ENCODE measurements at places on chromosomes 12 and 14.

DNA sequence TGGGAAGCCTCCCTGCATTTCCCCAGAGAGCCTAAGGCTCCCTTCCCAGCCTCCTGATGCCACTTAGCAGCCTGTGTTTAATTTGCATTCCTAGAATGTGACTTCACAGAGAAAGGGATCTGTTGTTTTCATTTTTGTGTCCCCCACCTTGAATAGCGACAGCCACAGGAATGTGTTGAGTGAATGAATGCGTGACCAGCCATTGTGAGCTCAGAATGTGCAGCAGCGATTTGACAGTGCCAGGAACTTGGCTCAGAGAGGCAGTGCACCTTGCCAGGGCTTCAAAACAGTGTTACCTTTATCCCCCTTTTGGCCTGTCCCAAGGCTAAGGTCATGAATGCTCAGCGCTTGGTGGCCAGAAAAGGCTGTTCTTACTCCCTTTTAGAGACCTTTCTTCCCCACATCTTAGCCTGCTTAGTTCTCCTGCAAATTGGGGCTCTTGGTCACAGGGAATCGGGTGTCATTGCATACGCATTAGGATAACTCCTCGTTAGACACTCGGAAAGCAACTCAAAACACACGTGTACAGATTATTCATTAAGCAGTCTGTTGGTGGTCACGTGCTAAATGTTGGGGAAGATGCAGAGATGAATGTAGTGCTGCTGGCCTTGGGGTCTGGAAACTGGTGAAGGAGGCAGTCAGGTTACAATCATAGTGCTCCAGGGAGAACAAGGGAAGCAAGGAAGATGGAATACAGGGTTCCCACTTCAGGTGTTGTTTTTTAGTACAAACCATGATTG lies 9.8 kb downstream of the NTF3 start:
- DNase-seq, result no peak

DNA sequence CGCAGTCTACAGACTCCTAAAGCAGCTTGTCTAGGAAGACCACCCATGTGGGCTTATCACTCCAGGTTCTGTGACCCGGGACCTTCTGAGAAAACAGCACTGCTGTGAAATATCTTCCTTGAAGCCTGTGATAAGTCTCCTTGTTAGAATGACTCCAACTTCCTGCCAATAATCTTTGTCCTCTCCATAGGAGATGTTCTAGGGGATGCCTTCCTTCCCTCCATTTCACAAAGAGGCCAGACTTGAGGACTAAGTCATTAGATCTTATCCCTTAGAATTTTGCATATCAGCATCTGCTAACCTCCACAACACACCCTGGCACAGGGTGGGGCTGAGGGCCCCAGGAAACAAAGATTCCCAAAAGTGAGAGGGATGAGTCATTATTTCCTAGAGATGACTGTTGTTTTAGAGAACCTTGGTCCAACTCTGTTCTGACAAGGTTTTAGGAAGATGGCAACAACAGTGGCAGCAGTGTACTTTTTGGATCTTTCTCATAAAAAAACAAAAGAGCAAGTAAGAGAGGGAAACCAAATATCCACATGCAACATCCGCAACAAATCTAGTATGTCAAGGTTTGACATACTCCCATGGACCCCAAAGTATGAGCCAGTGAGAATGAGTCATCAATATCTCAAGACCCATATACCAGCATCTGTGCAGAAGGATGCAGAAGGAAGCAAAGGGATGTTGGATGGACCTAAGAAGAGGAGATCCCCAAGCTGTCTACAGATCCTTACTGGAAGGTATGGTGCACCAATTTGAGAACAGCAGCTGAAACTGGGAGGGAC lies 6.0 kb downstream of the LTB4R start:
- DNase-seq, result no peak

DNA sequence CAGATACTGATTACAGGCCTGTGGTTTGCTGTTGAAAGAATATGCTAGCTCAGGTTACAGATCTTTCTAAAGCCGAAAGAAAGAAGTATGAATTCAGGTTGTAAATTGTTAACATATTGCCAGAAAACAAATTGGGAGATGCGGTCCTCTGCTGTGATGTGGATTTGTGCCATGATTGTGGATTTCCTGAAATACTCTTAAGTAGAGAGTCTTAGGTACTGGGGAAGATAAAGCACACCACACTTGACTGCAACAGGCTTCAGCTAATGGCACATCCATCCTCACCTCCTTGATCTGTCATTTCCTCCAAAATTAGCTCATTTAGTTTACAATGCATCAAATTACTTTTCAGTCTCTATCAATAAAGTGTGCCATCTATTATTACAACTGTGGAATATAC lies 279.2 kb downstream of the SYT1 start:
- DNase-seq, result no peak

- DNase-seq, result no peak
Measured at GRCh38 chr12:69331519-69331908, 16.7 kb upstream of the LYZ start.

- no peak for DNase-seq
Measured at GRCh38 chr12:5210179-5210922, 166.7 kb downstream of the KCNA5 start.

GRCh38 chr12:91172096-91172495 lies 10.5 kb downstream of the DCN start:
- no peak for DNase-seq

DNA sequence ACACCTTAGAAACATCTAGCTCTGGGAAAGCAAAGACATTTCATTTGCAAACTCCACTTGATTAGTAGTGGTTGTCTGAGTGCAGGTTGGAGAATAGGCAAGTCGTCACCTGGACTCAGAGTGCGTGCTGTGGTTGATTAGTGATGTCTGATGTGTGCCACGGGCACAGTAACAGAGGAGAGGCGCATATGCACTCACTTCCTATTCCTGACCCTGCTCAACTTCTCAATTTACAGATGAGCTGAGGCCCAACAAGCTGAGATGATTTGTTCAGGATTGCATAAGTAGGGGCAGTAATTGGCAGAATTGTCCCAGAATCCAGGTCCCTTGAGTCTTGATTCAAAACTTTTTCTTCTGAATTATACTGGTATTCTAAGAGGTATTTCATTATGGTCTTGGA lies 44.9 kb downstream of the ADCK1 start:
- no peak for DNase-seq

DNA sequence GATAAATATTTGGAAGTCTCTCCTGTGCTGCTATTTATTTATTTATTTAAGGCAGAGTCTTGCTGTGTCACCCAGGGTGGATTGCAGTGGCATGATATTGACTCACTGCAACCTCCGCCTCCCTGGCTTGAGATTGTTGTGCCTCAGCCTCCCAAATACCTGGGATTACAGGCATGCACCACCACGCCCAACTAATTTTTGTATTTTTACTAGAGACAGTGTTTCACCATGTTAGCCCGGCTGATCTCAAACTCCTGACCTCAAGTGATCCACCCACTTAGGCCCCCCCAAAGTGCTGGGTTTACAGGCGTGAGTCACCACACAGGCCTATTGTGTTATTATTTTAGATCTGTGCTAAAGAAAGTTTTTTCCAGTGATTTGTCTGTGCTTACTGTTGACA lies 225.2 kb downstream of the CCER1 start:
- no peak for DNase-seq

GRCh38 chr12:52772188-52772587 lies 5.0 kb downstream of the KRT76 start:
- DNase-seq, result no peak

DNA sequence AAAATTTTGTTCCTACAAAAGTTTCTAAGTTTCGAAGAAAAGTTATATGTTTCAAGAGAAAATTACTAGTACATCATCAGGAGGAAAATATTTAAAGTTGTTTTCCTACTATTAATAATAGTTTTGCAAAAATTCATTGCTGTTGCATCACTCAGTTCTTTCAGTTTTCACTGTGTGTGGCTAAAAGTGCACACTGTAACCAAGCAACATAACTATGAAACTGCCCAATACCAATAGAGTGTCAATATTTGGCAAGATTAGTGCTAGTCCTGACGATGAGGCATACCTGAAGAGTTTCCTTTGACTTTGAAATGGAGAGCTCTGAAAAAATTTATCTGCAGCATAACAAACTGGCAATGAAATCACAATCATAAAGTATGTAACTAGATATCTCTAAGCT lies 194.3 kb downstream of the CPNE8 start:
- no peak for DNase-seq

GRCh38 chr14:57692671-57693070 lies 173.2 kb downstream of the SLC35F4 start:
- DNase-seq, result no peak

GRCh38 chr12:98530068-98530467 lies 14.7 kb downstream of the TMPO start:
- DNase-seq, result no peak

DNA sequence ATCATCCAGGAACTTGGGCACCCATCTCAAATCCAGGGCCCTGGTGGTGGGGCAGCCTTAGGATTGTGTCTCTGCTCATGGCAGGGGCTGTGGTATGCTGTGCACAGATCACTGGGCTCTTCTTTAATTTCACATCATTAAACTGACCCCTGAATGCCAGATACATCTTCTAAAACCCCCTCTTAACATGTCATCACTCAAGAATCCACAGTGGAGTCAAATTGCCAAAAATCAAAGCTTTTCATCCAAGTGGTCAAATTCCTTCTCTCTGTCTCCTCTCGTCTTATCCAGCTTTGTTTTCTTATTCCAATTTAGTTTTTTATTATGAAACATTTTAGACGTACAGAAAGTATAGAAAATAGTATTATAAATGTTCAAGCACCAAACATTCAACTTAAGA lies 97.5 kb downstream of the ADCK1 start:
- no peak for DNase-seq

GRCh38 chr12:66661357-66661756 lies 17.5 kb downstream of the GRIP1 start:
- DNase-seq, result no peak

DNA sequence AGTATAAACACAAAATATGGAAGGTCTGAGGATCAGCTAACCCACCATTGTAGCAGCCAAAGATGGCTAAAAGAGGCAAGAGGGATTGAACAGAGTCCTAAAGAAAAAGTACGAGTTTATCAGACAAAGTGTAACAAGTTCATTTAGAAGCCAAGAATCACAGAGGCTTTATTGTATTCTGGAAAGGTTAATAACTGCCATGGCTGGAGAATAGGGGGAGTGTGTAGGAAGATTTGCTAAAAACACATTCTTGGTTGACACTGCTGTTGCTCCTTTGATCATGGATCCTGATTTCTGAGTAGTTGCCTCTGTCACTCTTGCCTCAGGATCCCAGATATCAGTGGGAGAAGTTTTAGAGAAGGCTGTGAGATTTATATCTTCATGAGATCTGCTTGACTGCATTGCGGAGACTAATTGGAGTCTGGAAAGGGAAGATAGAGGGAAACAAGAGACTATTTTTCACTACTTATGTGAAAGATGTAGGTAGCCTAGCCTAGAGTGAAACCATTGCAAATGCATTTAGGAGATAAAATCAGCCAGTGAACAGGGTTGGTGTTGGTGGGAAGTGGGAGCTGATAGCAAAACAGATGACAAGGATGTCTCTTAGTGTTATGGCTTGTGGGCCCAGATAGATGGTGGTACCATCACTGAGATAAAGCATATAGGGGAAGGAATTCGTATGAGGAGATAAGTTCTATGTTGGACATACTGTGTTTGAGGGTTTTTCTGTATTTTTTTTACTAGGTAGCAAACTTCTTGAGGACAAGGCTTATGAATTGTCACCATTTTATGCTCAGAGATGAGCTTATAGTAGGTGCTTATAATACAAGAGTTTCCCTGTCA lies 402.9 kb upstream of the PDE3A start:
- no peak for DNase-seq

GRCh38 chr12:71949646-71950045 lies 11.0 kb downstream of the TPH2 start:
- no peak for DNase-seq

GRCh38 chr14:24113801-24114531 lies 611 bp upstream of the DCAF11 start:
- peak; percentile 83 for DNase-seq

GRCh38 chr12:85794531-85794930 lies 41.7 kb downstream of the RASSF9 start:
- DNase-seq, result no peak

DNA sequence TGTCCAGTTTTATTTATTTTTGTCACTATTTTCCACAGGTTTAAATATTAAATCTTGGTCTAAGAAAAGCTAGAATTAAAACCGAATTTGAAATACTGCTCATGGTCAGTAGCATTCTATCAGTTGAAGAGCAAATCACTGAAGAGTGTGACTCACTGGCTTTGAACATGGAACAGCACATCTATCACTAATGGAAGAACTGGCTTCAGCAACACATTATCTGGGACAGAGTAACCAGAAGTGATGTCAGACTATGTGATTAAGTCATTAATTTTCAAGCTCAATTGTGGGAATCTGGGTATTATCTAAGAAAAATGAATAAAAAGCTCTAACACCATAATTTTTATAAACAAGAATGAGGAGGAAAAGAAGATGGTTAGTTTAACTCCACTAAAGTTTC lies 527.5 kb downstream of the TMTC2 start:
- DNase-seq, result no peak

GRCh38 chr14:67941456-67942018 lies 122.0 kb downstream of the RAD51B start:
- DNase-seq, result no peak

GRCh38 chr14:101365329-101366158 lies 195.8 kb upstream of the DIO3 start:
- no peak for DNase-seq

GRCh38 chr12:49331380-49332222 lies 5.4 kb downstream of the C1QL4 start:
- DNase-seq, result no peak

GRCh38 chr12:76032043-76032981 lies 736 bp upstream of the PHLDA1 start:
- DNase-seq, result no peak

DNA sequence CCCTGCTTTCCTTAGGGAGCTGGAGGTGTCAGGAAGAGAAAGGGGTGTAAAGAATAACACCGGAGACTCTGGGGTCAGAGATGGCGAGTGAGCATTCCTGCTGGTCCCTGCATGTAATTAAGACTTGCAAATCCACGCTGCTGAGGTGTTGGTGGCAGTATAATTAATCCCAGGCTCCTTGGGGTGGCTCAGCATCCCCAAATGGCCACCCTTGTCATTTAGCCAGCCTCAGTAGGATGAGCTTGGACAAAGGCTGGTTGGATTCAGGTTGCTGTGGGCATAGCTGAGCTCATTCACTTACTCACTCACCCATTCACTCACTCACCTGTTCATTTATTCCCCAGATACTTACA lies 174.4 kb upstream of the RPH3A start:
- DNase-seq, result no peak

DNA sequence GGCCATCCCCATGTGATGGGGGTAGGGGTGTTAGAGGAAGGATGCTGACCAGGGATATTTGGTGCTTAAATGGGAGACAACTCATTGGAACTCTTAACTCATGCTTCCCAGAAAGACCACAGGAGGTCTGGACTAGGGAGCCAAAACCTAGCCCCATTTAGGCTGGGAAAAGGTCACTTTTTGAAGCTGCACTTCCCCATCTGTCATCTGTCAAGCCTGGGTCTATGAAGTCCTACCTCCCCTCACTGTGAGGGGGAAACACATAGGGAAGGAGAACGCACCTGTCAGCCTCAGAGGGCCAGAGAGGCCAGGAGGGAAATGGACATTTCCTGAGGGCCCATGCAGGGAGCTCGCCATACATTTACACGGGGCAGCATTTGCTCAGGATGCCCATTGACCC lies 321.0 kb downstream of the BCL11B start:
- DNase-seq, result no peak

Measured in stimulated activated CD4-positive, alpha-beta T cell treated with anti-CD3 and anti-CD28 coated beads, Interleukin-12 subunit alpha, Interleukin-12 subunit beta, amount 100 ng/mL, for 48 hours (primary cell).